ENCODE measurements at places on chromosomes 4 and X.
A peak's percentile ranks its signal among the peaks of the same experiment; 100 is the strongest.

DNA sequence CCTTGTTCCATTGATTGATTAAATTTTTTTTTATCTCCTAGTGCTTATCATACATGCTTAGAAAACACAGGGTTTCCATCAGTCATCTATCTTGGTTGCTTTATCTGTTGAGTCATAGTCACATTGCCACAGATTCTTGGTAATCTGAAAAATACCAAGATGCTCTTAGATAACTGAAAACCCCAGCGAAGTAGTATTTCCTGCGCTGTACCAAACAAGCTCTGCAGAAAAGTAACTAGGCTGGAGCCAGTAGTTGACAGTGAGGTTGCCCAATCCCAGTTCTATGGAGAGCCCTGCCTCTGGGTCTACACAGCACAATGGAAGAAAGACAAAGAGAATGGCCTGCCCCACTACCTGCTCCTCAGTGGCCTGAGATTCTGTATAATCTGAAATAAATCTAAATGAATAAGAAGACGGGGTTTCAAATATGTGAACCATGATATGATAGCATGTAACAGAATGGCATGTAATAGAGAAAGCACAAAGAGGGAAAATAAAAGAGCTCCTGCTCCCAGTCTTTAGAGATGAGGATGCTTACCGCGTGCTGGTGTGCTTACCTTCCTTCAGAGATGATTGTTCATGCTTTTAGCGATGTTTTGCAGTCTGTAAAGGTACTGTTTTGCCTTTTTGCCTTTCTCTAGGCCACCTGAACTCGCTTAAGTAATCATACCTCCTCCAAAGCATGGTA lies 55.3 kb upstream of the RAPGEF2 start:
- no peak overlapping the region for H3K4me3 ChIP-seq
- DNase-seq: peak; percentile 10
- no peaks in the 10 kb centered on the region for H3K36me3 ChIP-seq
- peaks cover 4% of the 10 kb centered on the region for H3K4me1 ChIP-seq
- H3K27me3 ChIP-seq: no peaks in the 10 kb centered on the region

GRCh38 chr4:41991916-41992767 lies 1.8 kb downstream of the SLC30A9 start:
- DNase-seq: no peak
- H3K4me1 ChIP-seq: peaks cover 24% of the 10 kb centered on the region
- no peaks in the 10 kb centered on the region for H3K27me3 ChIP-seq
- no peak overlapping the region for H3K4me3 ChIP-seq
- H3K36me3 ChIP-seq: no peaks in the 10 kb centered on the region
- H3K27ac ChIP-seq: no peak overlapping the region

GRCh38 chr4:94798808-94799207 lies 41.1 kb downstream of the BMPR1B start:
- H3K27me3 ChIP-seq: no peaks in the 10 kb centered on the region
- H3K4me1 ChIP-seq: no peaks in the 10 kb centered on the region
- H3K4me3 ChIP-seq: no peak overlapping the region
- DNase-seq: no peak

DNA sequence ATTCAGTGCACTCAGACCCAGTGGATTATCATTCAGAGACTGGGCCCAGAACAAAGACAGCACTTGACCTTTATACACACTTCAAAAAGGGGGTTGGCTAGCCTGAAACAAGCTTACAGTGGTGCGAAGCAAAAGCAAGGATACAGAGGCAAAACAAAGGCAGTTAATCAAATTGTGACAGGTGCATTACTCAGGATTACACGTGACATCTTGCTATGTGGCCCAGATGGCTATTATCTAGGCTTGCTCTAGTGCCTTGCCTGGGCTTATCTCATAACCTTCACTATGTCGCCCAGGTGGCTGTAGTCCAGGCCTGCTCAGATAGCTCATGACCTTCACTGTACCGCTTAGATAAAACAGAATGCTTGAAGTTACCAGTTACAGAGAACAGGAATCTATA lies 1092.1 kb upstream of the PRKX start:
- no peak overlapping the region for H3K4me3 ChIP-seq
- DNase-seq: no peak

DNA sequence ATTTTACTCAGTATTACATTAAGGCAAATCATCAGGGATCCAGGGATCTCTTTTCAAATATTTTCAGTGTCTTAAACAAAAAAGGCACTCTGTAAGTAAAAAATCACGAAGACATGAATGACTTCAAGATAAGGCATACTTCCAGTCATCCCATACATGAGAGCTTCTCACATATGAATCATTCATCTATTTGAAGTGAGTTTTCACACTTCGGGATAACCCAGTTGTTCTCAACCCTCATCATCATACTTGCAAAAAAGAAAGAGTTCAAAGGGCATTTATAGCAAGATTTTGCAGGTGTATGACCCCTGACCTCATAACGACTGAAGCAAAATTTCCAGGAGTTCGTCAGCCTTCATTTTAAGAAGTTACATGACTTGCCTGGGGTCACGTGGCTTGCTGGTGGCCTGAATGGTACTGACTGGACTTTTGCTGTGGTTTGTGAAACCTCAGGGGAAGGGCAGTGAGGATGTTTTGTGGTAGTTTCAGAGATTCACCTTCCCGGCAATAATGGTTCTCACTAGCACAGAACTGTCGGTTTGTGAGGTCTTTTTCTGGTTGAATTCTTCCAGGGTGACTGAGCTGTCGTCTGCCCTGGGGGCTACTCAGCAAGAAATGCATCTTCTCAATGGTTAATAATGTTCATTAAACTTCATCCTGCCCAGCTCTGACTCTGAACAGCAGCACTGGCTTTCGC lies 115.8 kb upstream of the SHISA3 start:
- H3K4me1 ChIP-seq: no peaks in the 10 kb centered on the region
- H3K36me3 ChIP-seq: no peaks in the 10 kb centered on the region
- no peak overlapping the region for H3K27ac ChIP-seq
- H3K4me3 ChIP-seq: no peak overlapping the region
- no peak for DNase-seq

DNA sequence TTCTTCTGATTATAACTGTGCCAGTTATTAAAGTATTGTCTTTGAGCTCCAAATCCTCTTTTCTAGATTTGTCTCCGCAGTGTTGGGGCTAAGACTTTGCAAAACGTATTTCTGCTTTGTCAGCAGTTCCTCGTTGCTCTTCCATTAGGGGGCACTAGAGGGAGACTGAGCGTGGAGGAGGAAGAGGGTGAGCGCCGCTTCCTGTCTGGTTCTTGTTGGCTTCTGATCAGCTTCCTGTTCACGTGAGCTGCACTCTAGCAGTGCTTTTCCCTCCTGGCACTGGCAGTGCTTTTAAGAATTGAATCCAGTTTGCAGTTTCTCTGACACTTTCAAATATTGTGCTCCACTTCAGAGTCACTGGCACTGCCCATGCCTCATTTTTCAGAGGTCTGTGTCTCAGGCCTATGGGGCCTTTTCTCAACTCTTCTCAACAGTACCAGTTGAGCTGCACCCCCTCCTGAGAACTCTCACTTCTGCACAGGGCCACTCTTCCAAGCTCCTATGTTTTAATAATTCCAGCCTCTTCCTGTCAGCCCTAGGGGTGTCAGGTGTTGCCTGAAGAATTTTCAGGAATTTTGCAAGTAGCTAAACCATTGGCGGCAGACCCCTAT lies 54.4 kb upstream of the LCORL start:
- H3K36me3 ChIP-seq: no peaks in the 10 kb centered on the region
- H3K27me3 ChIP-seq: no peaks in the 10 kb centered on the region
- H3K27ac ChIP-seq: no peak overlapping the region

DNA sequence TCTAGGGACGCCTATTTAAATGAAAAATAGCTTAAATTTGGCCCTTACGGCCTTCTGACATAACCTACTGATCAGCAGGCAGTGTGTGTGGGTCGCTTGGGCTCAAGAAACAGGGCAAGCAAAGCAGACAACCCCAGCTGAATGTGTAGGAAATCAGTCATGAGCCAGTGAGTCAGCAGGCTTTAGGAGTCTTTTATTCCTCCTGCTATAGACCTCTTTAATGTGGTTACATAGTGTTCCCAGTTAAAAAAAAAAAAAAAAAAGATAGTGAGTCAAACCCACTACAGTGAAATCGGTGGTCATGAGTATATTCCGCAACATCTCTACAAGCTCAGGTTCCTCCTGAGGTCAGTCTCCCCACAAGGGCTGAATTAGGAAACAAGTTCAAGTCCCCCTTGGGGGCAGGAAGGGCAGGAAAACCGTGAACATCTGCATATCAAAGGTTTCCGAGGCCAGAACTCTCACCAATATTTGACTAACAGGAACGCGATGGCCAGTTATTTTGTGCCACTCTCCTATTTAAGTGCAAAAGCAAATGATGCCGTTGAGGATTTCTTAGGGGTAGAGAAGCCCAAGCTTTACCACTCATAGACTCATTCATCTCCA lies 32.7 kb downstream of the ACSL1 start:
- H3K27ac ChIP-seq: no peak overlapping the region
- H3K36me3 ChIP-seq: no peaks in the 10 kb centered on the region
- peaks cover 30% of the 10 kb centered on the region for H3K4me1 ChIP-seq
- DNase-seq: no peak
- H3K4me3 ChIP-seq: no peak overlapping the region

DNA sequence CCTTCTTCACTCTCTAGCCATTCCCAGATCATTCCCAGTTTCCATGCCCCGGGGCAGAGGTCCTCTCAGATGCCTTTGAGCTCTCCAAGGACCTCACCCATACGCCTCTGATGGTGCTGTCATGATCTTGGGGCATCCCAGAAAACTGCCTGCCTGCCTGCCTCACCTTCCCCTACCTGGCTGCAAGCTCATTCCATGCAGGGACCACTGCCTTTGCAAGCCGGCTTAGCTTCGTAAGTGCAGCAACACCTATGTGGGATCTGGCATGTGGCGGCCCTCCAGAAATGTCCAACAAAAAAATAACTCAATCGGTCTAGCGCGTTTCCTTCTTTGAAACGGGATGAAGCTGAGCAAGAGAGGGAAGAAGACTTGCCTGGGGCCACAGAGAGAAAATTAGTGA lies 53.0 kb downstream of the C4orf50 start:
- no peak overlapping the region for H3K4me3 ChIP-seq
- H3K4me1 ChIP-seq: no peaks in the 10 kb centered on the region
- no peaks in the 10 kb centered on the region for H3K27me3 ChIP-seq
- no peak overlapping the region for H3K27ac ChIP-seq

DNA sequence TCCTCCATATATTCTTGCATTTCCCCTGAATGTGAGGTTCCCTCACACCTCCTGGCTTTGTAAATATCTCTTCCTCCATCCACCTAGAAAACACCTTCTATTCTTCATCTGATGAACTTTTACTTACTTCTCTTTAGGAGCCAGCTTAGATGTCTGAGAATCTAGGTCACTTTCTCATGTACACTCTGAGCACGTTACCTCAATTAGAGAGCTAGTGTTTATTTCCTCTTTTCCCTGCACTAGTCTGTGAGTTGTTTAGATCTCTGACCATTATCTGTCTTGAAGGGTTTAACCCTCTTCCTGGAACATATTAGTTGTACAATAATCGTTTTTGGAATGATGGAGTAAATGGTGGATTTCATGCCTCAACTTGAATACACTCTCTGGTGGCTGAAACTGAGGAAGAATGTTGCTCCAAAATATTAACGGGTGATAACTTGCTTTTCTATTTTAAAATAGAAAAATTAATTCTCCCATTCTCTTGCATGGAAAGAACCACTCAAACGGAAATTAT lies 8.5 kb upstream of the NEIL3 start:
- H3K27me3 ChIP-seq: no peaks in the 10 kb centered on the region
- H3K36me3 ChIP-seq: no peaks in the 10 kb centered on the region
- no peaks in the 10 kb centered on the region for H3K4me1 ChIP-seq
- DNase-seq: no peak

DNA sequence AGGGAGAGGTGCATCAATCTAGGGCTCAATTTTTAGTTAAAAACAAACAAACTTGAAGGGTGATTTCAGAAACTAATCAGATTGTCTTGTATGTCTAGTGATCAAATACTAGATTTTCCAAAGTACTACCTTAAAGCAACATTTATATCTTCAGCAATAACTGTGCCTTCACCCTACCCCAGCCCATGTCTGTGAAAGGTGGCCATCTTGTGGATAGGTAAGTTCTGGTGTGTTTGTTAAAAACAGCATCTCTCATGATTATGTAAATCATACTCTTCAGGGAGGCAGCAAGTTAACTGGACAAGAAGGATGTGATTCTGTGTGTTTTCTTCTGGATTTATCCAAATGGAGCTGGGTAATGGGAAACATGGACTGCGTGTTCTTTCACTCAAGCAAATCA lies 81.4 kb upstream of the ACSL1 start:
- H3K27ac ChIP-seq: no peak overlapping the region
- H3K4me1 ChIP-seq: no peaks in the 10 kb centered on the region
- H3K27me3 ChIP-seq: no peaks in the 10 kb centered on the region
- H3K36me3 ChIP-seq: no peaks in the 10 kb centered on the region
- DNase-seq: no peak

DNA sequence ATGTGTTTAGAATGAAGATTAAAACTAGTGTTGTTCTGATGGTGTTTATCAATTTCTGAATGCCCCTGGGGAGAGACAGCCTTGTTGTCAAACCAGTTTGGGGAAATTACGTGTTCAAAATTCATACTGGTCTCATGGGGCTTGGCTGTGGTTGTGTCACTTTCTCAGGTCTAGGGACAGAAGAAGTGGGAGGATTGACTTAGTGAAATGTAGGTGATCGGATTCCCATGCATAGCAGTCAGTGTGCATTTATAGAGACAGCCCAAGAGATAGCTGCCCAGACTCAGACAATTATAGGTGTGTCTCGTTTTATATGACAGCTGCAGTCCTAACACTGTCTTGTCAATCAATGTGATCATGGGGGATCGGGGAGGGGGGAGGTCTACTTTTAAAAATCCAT lies 94.4 kb upstream of the CLCN4 start:
- DNase-seq: no peak
- H3K4me1 ChIP-seq: peaks cover 3% of the 10 kb centered on the region
- no peak overlapping the region for H3K4me3 ChIP-seq
- no peaks in the 10 kb centered on the region for H3K36me3 ChIP-seq
- H3K27ac ChIP-seq: no peak overlapping the region
- H3K27me3 ChIP-seq: peaks cover 13% of the 10 kb centered on the region

- no peaks in the 10 kb centered on the region for H3K36me3 ChIP-seq
- peaks cover 6% of the 10 kb centered on the region for H3K27me3 ChIP-seq
- no peaks in the 10 kb centered on the region for H3K4me1 ChIP-seq
- no peak overlapping the region for H3K27ac ChIP-seq
These were observed 68.7 kb upstream of the PRDX4 start for GRCh38 chrX:23598575-23598974.

GRCh38 chr4:68148800-68149685 lies 19.4 kb upstream of the TMPRSS11F start:
- no peaks in the 10 kb centered on the region for H3K27me3 ChIP-seq
- H3K27ac ChIP-seq: no peak overlapping the region
- no peaks in the 10 kb centered on the region for H3K4me1 ChIP-seq
- H3K36me3 ChIP-seq: no peaks in the 10 kb centered on the region

- peaks cover 3% of the 10 kb centered on the region for H3K27me3 ChIP-seq
- H3K4me3 ChIP-seq: no peak overlapping the region
- no peak for DNase-seq
- H3K4me1 ChIP-seq: no peaks in the 10 kb centered on the region
These were observed 456.5 kb downstream of the IL1RAPL1 start for GRCh38 chrX:29043746-29044145.

DNA sequence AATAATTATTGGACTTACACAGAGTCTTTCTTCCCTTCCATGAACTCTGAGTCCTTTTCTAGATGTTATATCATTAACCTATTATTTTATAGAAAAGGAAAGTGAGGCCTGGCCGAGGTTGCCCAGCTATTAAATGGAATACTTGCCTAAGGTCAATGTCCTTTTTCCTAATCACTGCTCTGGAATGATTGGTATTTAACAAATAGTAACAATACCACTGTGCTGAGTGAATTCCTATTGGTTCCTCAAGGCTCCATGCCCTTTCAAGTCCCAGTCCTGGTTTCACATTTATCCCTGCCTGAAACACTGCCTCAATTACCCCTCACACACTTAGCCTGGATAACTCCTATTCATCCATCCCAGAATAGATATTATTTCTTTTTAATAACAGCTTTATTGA lies 6.2 kb downstream of the TCEAL9 start:
- peaks cover 4% of the 10 kb centered on the region for H3K27me3 ChIP-seq
- no peaks in the 10 kb centered on the region for H3K36me3 ChIP-seq
- no peak for DNase-seq

Data from lung (tissue), 17 donors.